Cardiac muscle cell (in vitro differentiated cells and primary cell): ENCODE measurements at places on chromosomes 3 and 15. TPM values are rescaled to one million over a fixed set of nuclear protein-coding genes. Genes with fewer than 3 reads are reported as not detected.

The TIMP4 gene
- polyA plus RNA-seq = 0.16 TPM in 1 of 2 replicates, not detected in the other

DNA sequence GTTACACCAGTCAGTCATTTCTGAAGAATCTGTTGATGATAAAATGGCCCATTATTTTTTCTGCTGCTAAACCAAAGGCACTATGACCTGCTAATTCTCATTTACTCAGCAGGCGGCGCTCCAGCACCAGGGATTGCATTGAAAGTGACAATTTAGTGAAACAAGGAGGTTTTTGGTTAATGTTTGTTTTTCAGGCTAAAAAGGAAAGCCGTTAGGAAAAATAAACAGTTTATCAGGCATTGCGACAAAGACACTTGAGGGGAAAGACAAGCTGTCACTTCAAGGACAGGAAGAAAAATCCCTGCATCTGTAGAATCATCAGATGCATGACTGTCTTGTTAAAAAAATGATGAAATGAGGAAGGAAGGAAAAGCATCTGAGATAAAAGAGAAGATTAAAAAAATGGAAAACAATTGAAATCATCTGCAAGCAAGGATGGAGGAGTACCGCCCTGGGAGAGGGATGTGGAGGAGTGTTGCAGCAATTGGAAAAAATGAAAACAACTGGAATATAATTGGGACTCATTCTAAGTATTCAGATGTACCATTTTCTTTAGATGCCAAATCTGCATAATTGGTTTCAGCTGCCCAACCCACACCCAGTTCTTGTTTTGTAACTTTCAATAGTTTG lies 54.0 kb downstream of the NR1D2 start:
- H3K36me3 ChIP-seq = no peaks in the 10 kb centered on the region
- no peak overlapping the region for H3K27ac ChIP-seq
- DNase-seq = peak; percentile 57
- H3K4me3 ChIP-seq = no peak overlapping the region

DNA sequence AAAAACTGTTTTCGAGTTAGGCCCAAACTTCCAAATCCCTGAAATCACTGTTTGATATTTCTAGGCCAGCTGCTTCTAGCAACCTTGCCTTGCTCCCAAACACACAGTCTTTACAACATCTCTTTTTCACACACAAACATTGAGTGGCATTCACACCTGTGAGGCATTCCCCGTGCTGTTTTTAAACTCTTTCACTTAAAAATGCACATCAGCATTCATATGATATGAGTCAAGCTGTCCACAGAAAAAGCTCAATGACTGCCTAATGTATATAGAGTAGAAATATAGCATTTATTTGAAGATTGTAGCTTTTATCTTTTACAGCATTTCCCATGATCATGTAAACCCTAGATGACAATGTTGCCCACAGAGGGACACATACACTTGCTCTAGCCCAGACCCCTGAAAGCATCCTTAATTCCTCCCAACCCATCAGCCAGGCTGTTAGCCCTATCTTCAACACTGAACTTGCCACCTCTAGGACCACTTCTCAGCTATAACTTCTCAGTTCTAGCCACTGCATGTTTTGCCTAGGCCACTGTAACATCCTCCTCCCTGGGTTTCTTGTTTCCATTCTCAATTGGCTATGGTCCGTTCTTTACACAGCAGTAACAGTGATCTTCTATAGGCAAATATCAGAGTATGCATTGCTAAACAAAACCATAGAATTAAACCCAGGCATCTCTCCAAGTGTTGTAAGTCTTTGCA lies 782.6 kb downstream of the DIPK2A start:
- no peaks in the 10 kb centered on the region for H3K36me3 ChIP-seq
- H3K4me1 ChIP-seq = no peaks in the 10 kb centered on the region
- no peak for DNase-seq
- no peak overlapping the region for H3K4me3 ChIP-seq
- H3K27me3 ChIP-seq = no peaks in the 10 kb centered on the region
- H3K27ac ChIP-seq = no peak overlapping the region

- no peaks in the 10 kb centered on the region for H3K27me3 ChIP-seq
- H3K36me3 ChIP-seq = no peaks in the 10 kb centered on the region
- no peak overlapping the region for H3K27ac ChIP-seq
- peaks cover 22% of the 10 kb centered on the region for H3K4me1 ChIP-seq
- no peak overlapping the region for H3K4me3 ChIP-seq
- DNase-seq = peak; percentile 5
Observed at GRCh38 chr3:4356546-4357410, 53.6 kb downstream of the SETMAR start.

DNA sequence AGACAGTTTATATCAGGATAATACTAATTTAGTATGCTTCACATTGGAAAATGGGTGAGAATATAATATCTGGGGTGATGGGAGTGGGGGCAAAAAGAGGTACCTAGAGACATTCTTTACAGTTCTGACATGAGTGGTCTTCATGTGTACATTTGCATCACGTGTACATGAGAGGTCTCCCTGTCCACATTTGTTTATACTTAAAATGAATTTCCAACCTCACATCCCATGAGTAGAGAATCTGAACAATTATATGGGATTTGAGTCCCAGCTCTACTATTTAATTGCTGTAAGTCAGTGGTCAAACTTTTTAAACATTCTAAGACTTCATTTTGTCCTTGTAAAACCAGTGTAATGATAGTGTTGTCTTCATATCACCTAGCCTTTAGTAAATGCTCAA lies 408.4 kb downstream of the NAALADL2 start:
- H3K4me1 ChIP-seq = no peaks in the 10 kb centered on the region
- no peak overlapping the region for H3K4me3 ChIP-seq
- H3K27ac ChIP-seq = no peak overlapping the region
- H3K27me3 ChIP-seq = no peaks in the 10 kb centered on the region
- DNase-seq = no peak

DNA sequence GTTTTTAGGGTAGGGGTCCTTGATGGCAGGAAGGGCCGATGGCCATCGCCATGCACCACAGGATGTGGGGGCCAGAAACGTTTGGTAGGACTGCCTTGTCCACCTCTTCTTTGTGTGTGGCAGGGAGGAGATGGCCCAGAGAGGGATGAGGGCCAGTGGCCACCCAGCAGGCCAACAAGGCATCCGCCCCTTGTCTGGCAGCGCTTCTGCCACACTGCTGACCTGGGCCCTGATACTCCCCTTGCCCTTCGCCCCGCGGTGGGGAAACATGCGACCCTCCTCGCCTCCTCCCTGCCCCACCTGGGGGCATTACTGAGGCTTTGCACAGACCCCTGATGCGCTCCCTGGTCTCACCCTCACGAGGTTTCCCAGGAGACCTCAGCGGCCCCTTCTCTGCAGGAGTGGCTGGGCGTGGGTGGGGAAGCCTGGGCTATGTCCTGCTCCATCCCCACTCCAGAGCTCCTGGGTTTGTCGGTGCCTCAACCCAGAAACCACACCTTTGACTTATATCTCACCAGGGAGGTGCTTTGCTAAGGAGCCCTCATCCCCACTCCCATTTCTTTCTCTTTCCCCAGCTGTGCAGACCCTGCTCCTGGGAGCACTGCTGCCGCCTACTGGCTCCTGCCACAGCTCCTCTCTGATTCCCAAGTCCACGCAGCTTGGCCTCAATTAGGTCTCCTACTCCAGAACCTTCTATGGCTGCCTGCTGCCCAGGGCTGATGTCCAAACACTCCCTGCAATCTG lies 38.7 kb downstream of the FEM1B start:
- no peaks in the 10 kb centered on the region for H3K36me3 ChIP-seq
- peak; percentile 24 for DNase-seq
- H3K27me3 ChIP-seq = no peaks in the 10 kb centered on the region
- H3K4me1 ChIP-seq = no peaks in the 10 kb centered on the region
- H3K4me3 ChIP-seq = no peak overlapping the region
